ENCODE measurements at places on chromosomes 16 and 17.

DNA sequence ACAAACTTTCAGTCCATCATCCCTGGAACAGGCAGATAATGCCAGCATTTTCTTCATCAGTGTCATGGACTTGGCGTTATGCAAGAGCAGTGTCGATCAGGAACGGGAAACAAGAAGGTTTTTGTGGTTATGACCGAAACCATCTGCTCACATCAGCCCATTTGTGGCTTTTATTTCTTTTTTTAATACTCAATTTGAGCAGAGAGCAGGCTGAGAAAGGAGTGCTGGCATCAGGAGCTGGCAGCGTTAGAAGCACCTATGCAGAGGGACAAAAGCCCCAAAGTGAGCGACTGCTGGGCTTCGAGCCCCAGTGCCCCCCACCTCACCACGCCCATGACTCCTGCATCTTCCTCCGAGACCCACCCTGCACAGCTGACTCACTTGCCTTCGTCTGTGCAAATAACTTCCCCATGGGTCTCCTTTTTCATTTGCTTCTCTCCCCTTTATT, 16.2 kb upstream of the CD300E start:
- peak; percentile 74 for DNase-seq

DNA sequence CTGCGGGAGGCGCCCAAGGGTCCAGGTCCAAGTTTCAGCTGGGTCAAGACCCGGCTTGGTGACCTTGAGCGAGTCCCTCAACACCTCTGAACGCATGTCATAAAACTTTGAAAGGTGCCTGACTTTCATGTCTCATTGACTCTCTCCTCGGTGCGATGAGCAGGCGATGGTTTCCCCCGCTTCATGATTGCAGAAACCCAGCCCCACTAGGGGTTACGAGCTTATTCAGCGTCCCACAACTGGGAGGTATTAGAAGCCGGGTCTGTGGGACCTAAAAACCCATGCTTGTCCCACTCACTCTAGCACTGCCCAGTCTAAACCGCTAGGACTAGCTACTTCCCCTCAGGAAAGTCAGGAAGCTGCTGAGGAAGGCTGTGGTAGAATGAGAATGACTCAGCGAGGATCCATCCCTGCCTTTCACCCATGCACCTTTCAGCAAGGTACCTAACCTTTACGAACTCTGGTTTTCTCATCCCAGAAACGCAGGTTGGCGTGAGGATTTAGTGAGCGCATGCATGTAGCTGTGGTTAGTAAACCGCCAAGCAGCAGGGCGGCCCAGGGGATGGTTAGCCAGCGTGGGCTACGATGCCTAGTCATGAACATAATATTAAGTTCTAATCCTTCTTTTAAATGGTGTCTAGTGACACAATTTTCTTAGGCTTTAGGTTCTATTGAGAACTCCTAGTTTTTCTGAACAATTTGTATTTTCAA, 26.2 kb upstream of the RFFL start:
- DNase-seq, result peak; percentile 79

GRCh38 chr17:68840073-68840472, 115.1 kb downstream of the ABCA8 start:
- DNase-seq, result no peak

DNA sequence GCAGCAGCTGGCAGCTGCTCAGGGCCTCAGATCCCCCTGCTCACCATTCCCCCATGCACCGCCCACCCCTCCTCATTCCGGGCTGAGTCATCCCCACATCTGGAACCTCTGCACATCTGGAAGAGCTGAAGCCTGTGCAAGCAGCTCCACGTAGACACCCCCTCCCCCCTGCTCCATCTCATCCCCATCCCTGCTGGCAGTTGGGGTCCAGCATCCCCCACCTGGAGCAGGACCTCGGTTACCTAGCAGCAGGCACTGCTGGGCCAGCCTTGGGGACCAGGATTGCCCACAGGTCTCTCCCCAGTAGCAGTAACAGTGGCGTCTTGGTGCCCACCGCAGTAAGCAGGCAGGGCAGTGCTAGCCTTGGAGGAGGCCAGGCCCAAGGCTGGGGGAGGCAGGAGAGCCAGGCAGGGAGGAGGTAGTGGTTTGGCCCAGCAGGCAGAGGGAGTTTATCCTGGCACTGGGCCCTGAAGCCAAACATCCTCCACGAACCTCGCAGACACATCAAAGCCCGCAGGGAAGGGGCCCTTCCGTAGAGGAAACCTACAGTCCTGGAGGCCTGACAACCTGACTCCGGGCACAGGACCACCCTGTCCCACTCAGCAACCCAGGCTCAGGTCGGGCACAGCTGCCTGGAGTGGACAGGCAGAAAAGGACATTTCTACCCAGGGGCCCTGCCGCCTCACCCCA, 7.7 kb upstream of the TMEM92 start:
- peak; percentile 16 for DNase-seq

- no peak for DNase-seq
Measured at GRCh38 chr17:73396431-73397277, 84.9 kb upstream of the CDC42EP4 start.

Data from hematopoietic multipotent progenitor cell treated with erythropoietin and hydrocortisone succinate and interleukin-3 and kit ligand, for 4 days (in vitro differentiated cells).